Neuronal stem cell (in vitro differentiated cells): ENCODE measurements at places on chromosomes 6 and 20.

GRCh38 chr20:4978050-4978918 is 23.0 kb downstream of the SLC23A2 start:
- DNase-seq = no peak

- DNase-seq = no peak
These were observed 5.3 kb upstream of the BPIFB1 start for GRCh38 chr20:33277471-33278441.

DNA sequence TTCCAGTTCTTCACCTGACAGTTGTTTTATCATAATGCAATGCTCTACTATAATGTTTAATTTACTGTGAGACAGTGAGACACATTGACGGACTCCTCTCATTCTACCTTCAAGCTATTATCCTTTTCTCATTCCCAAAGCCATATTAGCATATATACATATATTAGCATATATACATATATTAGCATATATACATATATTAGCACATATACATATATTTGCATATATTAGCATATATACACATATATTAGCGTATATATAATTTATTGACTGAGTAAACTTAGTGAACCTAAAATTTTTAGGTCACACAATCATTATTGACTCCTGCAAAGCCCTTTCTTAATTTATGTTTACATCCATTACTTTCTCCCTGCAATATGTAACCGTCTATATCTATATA is 555.0 kb upstream of the ADGRB3 start:
- DNase-seq = no peak

DNA sequence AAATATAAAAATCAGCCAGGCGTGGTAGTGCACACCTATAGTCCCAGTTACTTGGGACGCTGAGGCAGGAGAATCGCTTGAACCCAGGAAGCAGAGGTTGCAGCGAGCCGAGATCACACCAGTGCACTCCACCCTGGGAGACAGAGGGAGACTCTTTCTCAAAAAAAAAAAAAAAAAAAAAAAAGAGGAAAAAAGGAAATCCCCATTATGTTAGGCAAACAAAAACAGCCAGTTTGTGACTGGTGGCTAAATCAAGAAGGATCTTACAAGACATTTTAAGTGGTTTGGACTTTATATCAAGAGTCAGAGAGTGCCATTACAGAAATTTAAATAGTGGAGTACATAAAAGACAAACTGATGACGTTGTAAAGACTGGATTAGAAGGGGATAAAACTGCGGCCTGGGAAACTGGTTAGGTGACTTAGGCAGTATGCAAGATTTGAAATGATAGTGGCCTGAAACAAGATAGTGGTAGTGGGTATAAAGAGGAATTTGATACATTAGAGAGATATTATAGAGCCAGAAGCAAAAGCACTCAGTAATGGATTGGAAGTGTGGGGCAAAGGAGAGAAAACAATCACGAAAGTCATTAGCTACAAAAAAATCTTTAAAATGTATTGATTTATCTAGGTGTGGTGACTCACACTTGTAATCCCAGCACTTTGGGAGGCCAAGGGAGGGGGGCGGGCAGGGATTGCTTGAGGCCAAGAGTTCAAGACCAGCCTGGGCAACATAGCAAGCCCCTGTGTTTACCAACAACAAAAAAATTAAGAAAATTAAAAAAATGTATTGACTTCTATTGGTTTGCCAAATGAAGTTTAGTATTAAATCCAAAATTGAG is 1.7 kb upstream of the MYO6 start:
- DNase-seq = no peak

DNA sequence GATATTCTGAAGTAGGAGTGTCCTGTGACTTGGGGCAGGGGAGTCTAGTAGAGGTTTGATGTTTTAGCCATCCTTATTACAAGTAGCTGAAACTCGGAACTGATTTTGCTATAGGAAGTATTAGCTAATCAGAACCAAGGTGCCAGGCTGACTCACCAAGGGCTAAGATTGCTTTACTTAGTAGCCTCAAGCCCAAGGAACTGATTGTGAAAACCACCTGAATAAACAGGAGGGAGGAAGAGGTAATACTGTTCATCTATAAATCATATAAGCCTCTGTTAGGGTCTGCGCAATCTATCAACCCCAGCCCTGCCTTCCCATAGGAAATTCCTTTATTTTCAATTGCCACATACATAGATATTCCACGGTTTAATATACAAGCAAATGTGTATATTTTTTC is 54.4 kb downstream of the GNAS start:
- DNase-seq = no peak

GRCh38 chr6:167481307-167481926 is 156.5 kb downstream of the TTLL2 start:
- no peak for DNase-seq

GRCh38 chr20:37468886-37469285 is 52.2 kb upstream of the NNAT start:
- DNase-seq = no peak

DNA sequence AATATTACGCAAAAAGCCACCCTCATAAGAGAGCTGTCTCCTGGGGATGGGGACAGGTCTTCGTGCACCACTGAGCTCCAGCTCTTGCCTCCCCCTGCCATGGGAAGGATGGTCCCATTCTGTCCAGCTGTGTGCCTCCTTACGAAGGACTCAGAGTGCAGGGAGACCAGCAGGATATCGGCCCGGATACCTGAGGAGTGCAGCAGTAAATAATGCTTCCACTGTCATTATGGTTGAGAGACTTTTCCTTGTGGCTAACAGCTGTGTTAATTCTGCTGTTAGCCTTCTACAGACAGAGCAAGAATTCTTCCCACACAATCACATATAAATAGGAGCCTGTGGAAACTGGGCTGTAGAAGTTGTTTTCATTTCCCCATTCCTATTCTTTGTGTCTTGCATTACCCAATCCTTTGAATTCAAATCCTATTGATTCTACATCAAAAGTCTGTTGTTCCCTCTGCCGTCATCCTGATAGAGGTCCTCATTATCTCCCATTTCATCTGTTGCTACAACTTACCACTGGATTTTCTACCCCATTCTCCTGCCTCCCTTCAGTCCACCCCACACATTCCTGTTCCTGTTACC is 364.6 kb upstream of the SOX4 start:
- DNase-seq = peak; percentile 8
